ENCODE measurements at places on chromosomes 7 and 10.
A peak's percentile ranks its signal among the peaks of the same experiment; 100 is the strongest.

DNA sequence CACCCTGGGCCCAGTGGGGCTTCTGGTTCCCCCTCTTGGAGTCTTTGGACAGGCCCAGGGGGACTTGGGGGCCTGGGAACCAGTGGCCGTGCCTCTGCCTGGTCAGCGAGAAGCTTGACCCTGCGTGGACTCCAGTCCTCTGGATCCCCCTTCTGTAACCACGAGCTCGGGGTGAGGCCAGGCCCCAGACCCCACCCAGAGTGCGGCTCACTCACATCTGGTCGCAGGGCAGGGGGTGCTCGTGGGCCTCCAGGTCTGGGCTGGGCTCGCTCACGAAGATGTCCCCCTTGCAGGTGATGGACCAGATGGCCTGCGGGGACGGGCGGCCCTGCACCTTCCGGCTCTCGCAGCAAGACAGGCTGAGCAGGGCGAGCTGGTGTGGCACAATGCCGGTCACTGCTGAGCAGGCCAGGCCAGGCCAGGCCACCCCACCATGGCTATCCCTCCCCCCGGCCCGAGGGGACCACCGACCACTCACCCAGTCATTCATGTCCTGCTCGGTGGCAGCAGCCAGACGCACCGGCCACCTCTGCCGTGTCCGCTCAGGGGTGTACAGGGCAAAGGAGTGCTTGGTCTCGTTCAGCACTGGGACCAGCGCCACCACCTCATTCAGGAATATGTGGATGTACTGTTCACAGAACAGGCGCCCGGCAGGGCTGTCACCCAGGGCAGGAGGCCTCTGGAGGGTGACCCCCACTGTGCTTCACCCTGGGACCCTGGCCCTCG is 19.7 kb downstream of the BHLHA15 start:
- DNase-seq: no peak

DNA sequence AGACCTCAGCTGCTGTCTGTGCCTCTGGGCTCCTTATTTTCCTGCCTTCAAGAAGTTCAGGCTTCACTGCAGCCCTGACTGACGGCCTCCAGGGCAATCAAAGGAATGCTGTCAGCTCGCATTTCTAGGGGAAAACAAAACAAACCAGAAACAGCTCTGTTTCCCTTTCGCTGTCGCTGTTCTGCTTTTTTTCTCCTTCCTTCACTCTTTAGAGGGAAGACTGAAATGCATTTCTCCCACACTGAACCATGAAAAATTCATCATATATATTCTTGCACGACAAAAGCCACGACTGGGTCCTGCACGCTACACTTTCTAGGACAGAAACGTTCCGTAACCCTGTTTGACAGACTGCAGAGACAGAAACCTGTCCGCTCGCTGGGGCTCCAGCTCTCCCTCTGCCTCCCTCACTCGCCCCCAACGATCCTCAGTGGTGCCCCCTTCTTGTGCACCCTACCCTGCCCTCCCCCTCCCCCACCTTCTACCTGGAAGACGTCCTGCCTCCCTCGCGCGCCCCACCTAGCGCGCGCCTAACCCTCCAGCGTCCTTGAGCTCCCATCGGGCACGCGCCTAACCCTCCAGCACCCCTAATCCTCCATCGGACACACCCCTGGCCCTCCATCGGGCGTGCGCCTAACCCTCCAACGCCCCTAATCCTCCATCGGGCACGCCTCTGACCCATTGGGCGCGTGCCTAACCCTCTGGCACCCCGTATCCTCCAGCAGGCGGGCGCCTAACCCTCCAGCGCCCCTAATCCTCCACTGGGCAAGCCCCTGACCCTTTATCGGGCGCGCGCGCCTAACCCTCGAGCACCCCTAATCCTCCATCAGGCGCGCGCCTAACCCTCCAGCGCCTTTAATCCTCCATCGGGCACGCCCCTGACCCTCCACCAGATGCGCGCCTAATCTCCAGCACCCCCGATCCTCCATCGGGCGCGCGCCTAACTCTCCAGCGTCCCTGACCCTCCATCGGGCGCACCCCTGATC is 37.1 kb downstream of the SVOPL start:
- peak; percentile 44 for DNase-seq

DNA sequence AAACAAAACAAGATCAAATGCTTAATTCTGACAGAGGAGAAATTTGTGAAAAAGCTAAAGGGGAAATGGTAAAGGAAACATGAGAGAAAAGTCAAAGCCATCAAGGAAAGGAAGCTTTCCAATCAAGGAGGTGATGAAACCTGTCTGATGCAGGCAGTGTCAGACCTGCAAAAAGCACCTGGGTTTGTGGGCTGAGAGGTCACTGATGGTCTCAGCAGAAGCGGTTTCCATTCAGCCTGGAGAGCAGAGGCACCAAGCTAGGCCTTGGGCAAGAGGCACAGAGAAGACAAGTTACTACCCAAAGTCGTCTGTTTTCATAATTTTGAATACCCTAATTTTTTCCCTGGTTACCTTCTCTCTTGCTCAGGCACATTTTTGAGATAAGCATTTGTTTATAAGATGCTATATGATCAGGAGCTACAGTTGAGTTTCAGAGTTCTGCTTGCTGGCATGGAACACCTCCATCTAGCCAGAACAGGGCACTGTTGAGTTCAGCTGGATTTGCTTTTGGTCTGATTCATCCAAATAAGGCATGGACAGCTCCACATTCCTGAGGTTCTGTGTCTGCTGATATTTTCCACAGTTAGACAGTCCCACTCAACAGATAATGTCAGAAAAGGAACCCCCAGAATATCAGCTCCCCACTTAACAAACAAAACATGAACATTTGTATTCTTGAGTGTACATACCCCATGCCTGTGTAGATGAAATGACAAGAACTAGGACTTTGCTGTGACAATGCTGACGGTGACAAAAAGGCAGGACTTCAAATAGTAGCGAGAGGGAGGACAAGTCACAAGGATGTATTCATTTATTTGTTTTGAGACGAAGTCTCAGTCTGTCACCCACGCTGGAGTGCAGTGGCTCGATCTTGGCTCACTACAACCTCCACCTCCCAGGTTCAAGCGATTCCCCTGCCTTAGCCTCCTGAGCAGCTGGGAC is 4.9 kb upstream of the PPIA start:
- DNase-seq: no peak

DNA sequence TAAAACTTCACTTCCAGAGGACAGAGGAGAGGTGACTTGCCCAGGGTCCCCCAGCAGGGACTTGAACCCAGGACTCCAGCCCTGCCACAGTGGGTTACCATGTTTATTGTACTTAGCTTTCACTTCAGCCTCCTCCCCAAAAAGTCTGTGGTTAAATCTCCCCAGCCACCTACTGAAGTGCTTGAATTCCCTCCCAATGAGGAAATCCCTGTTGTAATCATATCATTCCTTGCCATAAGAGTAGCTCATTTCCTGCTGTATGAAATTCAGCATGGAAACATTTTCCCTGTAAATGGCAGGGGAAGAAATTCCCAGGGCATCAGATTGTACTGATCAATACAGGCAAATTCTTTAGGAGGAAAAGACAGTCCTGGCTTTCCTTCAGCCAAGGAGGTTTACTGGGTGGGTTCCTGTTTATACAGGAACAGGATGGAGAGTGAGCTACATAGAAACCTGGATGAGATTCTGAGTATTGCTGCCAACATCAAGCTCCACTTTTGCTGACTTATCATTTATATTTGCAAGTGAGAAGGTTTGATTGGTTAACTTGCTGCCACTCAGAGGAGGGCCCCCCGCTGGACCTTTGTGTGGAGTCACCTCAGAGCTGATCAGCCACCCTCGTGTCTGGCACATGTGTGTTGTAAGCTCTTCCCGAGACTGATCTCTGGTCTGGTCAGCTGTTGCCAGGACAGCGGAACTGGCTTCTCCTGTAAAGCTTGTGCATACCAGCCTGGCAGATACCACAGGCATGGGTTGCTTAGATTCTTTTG is 16.4 kb upstream of the PDZD8 start:
- DNase-seq: no peak

DNA sequence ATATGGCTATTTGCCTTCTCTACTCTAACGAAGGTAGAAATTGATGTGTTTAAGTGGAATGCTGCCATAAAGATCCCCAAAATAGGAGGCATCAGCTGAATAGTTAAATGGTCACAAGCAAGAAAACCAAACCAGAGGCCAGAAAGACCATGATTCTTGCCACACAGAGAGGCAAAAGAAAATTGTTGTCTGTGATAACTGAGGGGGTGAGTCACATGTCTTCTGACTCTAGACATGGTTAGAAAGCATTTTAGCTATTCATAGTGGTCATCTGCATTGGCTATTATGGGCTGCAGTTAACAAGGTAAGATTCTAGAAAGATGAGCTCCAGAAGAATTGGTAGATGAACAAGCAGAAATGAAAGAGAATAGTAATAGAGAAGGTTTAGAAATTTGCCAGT is 361.4 kb upstream of the NPSR1 start:
- no peak for DNase-seq

DNA sequence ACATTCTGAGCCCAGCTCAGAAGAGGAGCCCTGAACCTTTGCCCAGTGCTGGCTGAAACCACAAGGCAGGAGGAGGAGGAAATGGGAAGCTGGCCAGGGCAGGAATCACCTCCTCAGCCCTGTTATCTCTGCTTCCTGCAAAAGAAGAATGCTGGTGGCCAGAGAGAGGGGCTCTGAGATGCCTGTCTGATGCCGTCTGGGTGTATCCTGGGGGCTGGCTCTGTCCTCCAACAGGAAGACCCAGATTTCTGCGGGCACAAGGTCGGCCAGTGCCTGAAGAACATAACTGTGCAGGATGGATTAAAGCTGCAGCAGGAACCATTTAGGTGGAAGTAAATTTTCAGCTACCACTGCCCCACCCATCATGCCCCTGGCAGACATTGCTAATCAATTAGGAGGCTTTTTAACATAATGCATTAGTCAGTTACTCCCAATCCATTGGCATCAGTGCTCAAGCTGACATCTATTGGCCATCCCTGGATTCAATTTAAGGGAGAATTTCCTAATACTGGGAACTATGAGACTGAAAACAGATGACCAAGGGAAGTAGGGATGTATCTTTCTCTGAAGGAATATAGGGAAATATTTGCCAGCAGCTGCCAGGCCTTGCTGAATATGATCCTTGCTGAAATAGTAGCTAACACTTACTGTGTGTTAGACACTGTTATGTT is 67.7 kb downstream of the COL13A1 start:
- DNase-seq: no peak

GRCh38 chr10:128915630-128916029 is 551.4 kb upstream of the MGMT start:
- DNase-seq: no peak

Measured in NCI-H1092 (cell line).